ENCODE measurements at places on chromosomes 3 and 15.

- DNase-seq: no peak
Observed at GRCh38 chr15:45616901-45617323, 17.9 kb upstream of the SQOR start.

DNA sequence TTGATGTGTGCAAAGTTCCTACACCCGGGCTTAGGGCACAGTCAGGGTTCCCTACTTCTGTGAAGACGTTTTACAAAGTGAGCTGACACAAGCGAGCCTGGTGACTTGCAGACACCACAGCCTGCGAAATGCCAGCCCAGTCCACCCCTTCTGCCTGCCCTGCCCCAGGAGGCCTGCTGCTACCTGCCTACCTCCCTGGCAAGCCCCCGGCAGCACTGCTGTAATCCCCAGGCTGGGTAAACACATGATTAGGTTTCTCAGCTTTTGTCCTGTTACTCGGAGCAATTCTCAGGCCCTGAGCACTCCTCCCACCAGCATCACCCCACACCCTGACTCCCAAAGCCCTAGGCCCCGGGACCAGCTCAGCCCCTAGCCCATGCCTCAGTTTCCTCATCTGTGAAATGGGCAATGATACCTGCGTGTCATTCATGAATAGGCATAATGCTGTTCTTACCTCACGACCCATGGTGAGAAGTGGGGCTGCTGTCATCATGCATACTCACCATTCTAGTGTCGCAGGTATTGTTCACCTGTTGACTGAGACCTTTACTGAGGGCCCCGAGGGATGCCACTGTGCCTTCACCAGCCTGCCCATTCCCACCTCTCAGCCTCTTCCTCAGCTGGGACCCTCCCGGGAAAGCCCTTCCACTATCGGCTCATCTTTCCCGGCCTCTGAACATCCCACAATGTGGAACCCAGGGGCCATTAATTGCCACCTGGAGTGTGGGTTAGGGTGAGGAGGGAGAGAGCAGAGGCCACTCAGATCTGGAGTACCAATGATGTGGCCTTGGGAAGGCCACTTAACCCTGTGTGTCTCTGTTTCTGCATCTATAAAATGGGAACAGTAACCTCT lies 31.5 kb upstream of the SLC6A6 start:
- no peak for DNase-seq

DNA sequence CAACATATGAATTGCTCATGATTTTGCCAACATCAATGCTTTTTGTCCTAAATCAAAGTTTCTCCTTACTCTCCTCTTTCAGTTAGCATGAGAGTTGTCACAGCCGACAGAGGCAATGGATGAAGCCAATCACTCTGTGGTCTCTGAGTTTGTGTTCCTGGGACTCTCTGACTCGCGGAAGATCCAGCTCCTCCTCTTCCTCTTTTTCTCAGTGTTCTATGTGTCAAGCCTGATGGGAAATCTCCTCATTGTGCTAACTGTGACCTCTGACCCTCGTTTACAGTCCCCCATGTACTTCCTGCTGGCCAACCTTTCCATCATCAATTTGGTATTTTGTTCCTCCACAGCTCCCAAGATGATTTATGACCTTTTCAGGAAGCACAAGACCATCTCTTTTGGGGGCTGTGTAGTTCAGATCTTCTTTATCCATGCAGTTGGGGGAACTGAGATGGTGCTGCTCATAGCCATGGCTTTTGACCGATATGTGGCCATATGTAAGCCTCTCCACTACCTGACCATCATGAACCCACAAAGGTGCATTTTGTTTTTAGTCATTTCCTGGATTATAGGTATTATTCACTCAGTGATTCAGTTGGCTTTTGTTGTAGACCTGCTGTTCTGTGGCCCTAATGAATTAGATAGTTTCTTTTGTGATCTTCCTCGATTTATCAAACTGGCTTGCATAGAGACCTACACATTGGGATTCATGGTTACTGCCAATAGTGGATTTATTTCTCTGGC lies 2.5 kb downstream of the OR4F6 start:
- DNase-seq: no peak

GRCh38 chr3:171829841-171830517 lies 13.2 kb upstream of the TMEM212 start:
- DNase-seq: peak; percentile 52

DNA sequence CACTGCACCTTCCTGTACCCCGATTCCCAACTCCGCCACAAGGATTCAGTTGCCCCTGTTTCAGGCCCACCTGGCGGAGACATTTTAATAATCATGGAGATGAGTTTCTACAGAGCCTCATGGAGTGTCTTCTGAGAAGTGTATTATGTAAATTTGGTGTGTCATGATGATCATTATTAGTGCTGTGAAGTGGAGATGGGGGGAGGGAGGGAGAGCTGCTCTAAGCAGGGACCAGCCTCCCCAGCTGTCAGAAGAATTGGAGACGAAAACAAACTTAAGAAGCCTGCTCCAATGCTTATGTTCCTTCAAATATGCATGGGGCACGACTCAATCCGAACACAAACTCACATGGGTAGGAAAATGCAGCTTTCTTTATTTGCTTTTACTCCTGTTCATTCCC lies 127.8 kb downstream of the EPHB1 start:
- DNase-seq: no peak

- DNase-seq: no peak
Observed at GRCh38 chr3:14550651-14551611, 10.8 kb upstream of the GRIP2 start.

- DNase-seq: no peak
Observed at GRCh38 chr3:45549961-45550360, 44.6 kb upstream of the LIMD1 start.

DNA sequence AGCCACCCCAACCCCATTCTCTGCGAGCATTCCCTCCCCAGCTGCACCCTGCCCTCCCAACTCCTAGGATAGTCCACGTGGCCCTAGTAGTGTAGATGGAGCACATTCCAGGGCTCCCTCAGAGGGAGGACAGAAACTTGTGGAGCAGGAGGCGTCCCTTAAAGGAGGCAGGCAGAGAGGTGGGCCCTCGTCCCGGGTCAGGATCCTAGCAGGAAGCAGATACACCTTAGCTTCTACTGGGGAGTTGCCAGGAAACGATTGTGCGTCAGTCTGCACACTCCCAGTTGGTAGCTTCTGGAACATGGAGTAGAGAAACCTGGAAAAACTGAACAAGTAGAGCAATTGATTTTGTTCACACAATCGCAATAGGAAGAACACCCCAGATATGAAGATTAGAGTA lies 43.9 kb upstream of the KLHL25 start:
- DNase-seq: no peak

DNA sequence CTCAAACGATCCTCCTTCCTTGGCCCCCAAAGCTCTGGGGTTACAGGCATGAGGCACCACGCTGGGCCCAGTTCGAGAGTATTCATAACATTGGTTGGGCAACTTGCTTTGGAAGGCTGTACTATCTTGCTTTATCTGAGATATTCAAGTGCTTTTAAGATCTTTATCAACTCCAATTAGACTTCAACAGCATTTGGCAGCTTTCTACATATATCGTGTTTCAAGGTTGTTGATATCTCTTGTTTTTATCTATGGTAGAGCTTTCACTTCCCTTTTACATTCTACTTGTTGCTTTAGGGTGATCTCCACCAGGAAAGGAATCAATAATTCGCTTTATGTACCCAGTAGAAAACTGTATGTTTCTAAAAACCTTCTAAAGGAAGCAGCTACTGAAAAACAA lies 395.3 kb downstream of the IL5RA start:
- no peak for DNase-seq

DNA sequence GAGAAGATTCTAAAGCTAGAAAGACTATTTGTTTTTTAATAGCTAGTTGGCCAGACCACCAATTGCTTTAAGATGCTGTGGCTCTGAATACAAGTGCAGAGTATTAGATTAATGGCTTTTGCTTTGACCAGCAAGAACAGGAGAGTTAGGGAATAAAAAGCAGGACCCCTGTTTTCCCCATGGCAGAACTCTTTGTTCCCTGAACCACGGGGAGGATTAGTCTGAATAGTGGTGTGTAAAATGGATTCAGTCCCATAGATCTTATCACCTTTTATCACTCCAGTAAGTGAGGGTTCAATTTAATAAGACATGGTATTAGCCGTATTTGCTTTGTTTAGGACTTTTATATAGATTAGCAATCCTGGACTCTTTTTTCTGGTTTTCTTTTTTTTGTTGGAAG lies 562.6 kb upstream of the DPPA4 start:
- DNase-seq: no peak

- DNase-seq: no peak
Observed at GRCh38 chr15:70799667-70800450, 36.5 kb upstream of the UACA start.

DNA sequence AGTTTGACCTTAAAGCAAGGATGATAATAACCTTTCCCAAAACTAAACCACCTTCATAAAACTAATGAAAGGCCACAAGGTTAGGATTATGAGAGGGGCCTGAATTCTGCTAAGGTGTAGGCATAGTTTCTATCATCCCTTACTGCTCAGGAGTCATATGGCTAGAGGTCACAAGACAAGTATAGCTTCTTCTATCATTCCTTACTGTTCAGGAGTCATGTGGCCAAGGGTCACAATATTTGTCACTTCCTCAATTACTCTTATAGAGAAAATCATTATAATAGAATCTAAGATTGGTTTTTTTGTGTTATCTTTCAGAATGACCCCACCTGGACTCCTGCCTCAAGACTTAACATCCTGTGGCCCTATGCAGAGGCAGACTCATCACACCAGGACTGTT lies 36.6 kb downstream of the HERC1 start:
- DNase-seq: no peak

DNA sequence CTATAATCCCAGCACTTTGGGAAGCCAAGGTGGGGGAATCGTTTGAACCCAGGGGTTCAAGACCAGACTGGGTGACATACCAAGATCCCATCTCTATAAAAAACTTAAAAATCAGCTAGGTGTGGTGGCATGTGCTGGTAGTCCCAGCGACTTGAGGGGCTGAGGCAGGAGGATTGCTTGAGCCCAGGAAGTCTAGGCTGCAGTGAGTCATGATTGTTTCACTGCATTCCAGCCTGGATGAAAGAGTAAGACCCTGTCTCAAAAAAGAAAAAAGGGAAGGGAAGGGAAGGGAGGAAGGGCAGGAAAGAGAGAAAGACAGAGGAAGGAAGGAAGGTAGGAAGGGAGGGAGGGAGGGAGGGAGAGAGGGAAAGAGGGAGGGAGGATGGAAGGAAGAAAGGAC lies 133.7 kb upstream of the LRRN1 start:
- no peak for DNase-seq

DNA sequence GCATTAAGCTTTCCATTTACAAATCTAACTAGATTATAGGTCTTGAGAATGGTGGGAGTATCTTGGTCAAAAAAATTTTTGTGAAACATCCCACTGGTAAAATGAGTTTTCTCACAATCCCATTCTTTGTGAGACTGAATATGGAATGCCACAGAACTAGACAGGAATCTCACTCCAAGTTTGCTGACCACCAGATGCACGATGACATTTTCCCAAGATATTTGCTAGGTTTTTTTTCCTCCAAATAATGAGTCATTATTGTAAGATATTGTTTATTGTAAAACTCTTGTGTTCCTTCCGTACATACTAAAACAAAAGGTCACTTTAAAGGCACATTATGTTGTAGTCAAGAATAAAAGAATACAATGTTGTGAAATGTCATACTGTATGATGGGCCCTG lies 53.9 kb downstream of the COPS2 start:
- DNase-seq: no peak

GRCh38 chr3:12999147-13000140 lies 73.8 kb downstream of the IQSEC1 start:
- peak; percentile 19 for DNase-seq

- DNase-seq: no peak
Observed at GRCh38 chr15:84910928-84911623, 26.6 kb downstream of the SLC28A1 start.

DNA sequence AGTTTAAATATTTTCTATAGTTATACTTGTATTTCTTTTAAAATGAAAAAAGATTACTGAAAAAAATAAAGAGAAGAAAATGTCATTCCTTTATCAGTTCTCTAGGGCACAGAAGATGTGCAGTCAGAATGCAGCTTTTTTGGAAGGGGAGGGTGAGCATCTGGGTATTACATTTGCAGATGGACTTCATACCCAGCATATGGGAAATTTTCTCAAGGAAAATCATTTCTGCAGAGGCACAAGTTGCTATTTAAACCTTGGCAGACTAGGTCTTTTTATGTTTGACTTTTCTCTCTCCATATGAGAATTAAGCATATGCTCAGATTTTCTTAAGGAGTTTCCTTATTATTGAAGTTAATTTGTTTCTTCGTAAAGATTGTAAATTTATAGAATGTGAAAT lies 39.5 kb upstream of the ZNF385D start:
- DNase-seq: no peak

DNA sequence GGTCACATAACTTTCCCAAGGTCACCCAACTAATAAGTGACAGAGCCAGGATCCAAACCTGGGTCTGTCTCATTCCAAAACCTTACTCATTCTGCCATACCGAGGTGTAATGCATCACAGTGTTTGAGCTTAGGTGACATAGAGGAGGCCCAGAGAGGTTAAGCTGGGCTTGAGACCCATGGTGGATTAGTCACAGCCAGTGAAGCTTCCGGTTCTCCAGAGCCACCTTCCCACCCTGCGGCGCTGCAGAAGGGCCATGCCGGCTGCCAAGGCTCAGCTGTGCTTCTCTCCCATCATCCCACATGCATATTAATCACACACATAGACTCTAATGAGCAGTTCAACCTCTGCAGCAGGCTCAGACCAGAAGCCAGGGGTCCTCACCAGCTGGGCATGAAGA lies 42.2 kb downstream of the SPSB4 start:
- DNase-seq: no peak

DNA sequence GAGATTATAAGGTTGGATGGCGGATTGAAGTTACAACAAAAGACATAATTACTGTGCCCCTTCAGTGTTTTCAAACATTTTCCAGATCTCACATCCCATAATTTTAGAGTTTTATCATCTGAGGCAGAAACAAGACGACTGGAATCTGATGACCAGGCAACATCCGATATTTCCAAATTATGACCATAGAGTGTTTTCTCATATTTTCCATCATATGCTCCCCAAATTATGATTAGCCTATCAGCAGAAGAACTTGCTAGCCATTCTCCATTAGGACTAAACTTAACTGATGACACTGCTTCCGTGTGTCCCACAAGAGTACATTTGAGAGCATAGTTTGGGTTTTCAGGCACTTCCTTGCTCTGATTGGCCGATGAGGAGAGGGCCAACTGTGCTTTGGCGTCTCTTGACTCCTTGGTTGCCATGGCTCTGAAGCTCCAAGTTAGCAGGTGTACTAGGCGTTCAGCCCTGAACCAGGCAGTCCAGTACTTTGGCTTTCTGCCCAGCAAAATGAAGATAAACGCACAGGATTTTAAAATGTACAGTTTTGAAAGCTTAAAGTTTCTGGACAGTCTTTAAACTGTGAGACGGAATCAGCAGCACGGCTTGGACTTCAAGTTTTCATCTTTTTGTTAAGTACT lies 638 bp downstream of the WDR5B start:
- no peak for DNase-seq

DNA sequence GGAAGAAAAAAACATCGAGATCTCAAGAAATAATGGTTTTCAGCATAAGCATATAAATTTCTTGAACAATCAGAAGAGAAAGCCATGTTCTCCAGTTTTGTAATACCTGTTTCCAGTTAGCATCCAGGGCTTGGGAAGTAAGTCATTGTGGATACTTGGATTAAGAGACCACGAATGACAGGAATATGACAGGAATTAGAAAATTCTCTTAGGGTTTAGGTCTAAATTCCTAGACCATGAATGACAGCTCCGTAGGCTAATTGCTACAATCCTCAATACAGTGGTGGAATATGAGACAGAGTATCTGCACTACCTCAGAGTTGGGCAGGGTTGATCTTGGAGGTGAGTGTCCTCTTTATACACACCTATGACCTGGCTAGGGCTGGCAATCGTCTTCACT lies 517.5 kb downstream of the NTRK3 start:
- DNase-seq: no peak

- no peak for DNase-seq
Observed at GRCh38 chr3:122484985-122485384, 29.8 kb downstream of the KPNA1 start.

Measured in nucleus accumbens (tissue), 56 donors.